Eye (tissue), 1 donor: ENCODE measurements at places on chromosomes 3 and 15.

GRCh38 chr3:64187065-64187959 is 38.0 kb downstream of the PRICKLE2 start:
- DNase-seq = peak; percentile 85

- DNase-seq = no peak
Observed at GRCh38 chr15:84033793-84034553, 201.6 kb upstream of the GOLGA6L4 start.

DNA sequence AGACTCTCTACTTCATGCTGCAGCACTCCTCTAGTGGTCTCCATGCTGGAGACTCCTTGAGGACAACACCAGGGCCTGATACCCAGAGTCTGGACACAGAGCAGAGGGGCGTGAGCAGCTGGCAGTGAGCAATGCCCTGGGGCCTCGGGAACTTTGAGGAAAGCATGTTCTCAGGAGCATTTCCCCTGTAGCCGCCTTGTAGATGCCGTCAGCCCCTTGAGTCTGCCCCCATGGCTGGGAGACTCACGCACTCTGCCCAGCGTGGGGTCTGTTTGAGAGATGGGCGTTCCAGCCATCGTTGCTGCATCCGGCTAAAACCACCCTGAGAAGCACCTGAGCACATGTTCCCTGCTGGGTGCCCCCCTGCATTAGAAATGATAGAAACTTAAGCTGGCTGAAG is 56.8 kb downstream of the PLXNA1 start:
- DNase-seq = no peak

DNA sequence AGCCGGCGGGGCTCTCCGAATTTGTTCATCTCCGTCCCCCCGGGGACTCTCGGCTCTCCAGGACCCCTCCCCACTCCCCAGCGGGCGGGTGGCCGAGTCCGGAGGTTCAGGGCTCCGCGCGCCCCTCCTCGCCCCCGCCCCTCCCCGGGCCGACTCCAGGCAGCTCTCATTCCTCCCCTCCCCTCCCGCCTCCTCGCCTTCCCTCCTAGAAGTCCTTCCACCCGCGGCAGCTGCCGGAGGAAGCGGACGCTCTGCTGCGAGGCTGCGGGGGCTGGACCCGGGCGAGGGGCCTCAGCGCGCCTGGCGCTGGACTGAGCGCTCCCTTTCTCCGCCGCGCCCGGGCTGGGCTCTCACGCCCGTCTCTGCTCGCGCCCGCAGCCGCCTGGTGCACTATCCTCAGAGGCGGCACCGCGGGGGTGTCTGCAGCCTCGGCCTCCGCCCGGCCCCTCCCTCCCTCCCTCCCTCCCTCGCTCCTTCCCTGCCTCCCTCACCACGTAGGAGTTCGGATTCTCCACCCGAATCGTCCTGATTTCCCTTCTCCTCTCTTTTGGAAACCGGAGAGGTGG is at the start of gene ROBO2:
TSS of gene ROBO2 (plus strand) at position 494 of the 566 bp plus-strand sequence. CDS start 687 bp downstream, outside the sequence.
- DNase-seq = no peak

DNA sequence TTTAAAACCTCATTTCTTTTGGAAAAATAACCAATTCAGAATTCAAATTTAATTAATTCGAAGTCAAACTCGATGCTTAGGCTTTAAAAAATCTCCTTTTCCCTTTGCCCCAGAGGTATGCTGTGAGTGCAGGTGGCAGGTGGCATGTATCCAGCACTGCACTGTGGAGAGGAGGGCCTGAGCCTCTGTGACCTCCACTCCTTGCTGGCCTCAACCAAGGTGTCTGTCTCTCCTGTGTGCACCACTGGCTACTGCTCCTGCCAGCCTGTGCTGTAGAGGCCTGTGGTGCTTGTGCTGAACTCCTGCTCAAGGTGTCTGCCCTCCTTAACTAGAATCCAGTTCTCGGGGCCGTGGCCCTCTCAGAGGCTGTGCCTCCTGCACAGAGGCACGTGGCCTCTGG is 56.2 kb upstream of the NEDD4 start:
- DNase-seq = no peak

- no peak for DNase-seq
Observed at GRCh38 chr3:109059264-109059663, 58.7 kb downstream of the MORC1 start.

- peak; percentile 18 for DNase-seq
Observed at GRCh38 chr3:23747841-23748240, 57.9 kb upstream of the UBE2E1 start.

DNA sequence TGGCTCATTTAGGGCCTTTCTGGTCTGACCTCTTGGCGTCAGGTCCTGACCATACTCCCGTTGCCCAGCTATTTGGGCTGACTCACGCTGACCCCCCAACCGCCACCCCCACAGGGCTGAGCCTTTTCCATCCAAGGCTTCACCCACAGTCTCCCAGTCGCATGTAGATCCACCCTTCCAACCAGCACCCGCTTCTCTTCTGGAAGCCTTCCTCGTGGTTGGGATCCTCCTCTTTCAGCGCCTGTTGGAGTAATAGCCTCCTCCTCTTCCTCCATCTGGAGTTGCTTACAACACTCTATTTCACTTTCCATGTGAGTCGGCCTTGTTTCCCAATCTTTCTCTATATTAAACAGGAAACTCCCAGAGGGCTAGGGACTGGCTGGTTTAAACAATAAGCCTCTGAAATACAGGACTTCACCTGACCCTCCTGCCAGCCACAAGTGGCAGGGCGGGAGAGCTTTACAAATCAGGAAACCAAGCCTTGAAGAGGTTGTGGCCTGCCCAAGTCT is 2.1 kb upstream of the ALAS1 start:
- no peak for DNase-seq

- DNase-seq = no peak
Observed at GRCh38 chr15:51842852-51843737, 13.6 kb downstream of the TMOD3 start.

- DNase-seq = peak; percentile 96
Observed at GRCh38 chr3:184314363-184314699, at the start of gene EIF4G1. Gene EIF4G1 (plus strand): TSS chr3:184314606. CDS start chr3:184315797, 1,191 bp downstream.

- DNase-seq = no peak
Observed at GRCh38 chr3:71491154-71491752, 92.3 kb downstream of the FOXP1 start.

GRCh38 chr3:31086148-31086547 is 191.7 kb upstream of the GADL1 start:
- DNase-seq = no peak

- no peak for DNase-seq
Observed at GRCh38 chr3:136937851-136938250, 19.9 kb upstream of the IL20RB start.

- no peak for DNase-seq
Observed at GRCh38 chr3:177835008-177835407, 637.7 kb upstream of the TBL1XR1 start.

- no peak for DNase-seq
Observed at GRCh38 chr15:40266828-40267304, 16.0 kb downstream of the ANKRD63 start.

GRCh38 chr15:39937696-39938095 is 3.8 kb downstream of the EIF2AK4 start:
- no peak for DNase-seq

- DNase-seq = no peak
Observed at GRCh38 chr3:107661447-107662123, 138.8 kb downstream of the BBX start.

GRCh38 chr3:27861046-27862036 is 139.2 kb upstream of the EOMES start:
- no peak for DNase-seq

DNA sequence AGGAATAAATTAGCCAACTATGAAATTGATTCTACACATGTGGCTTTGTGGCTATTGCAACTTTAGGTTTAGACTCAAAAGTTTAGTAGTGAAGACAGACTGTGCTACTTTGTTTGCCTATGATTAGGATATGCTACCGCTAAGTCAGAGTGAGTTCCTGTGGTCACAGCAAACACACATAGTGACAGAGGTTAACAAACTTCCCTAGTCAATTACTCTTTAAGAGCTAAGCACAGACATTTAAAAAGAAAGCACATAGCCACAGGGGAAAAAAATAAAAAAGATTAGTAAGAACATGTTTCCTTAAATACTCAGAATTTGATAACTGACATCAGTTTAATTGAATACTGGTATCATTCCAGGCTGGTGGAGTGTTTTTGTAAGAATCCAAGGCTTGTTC is 207.1 kb downstream of the GBE1 start:
- peak; percentile 3 for DNase-seq

DNA sequence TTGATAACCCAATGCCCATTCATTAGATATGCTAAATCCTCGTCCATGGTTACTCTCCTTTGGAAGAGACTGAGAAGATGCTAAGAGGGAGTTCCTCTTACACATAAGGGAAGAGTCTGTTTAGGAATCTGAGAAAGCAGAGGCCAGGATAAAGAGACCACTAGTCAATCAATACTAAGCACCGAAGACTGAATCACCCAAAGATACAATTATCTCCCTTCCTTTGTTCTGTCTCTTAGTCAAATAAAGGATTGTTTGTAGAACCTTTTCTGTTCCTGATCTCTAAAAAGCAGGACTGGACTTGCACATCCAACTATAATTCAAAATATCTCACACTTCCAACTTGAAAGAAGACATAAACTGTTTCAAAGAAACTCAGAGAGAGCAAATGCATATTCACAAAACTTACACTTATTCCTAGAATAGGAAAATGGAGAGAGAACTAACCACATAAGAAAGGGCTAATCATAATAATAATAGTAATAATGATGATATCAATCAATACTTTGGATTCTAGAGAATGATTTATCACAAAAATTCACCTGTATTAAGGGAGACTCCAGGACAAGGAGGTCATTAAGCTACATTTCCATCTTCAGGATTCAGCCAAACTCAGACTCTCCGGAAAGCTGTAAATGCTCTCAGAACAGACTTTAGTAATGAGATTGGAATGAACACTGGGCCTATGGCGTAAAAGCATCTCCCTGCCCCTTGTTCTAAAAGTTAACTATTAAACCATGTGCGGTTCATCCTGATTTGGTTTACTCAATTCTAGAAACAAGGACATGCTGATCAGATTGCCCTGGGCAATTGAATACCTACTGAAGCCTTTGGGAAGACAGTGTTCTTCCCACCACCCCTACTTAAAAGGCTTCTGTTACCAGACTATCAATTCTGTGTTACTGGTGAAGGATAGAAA is 401.5 kb downstream of the ZBTB20 start:
- DNase-seq = no peak

- no peak for DNase-seq
Observed at GRCh38 chr3:113118336-113118735, 93.0 kb upstream of the BOC start.

- no peak for DNase-seq
Observed at GRCh38 chr3:72580246-72580756, 267.9 kb downstream of the SHQ1 start.

GRCh38 chr3:127152684-127153505 is 40.0 kb upstream of the PRR23E start:
- no peak for DNase-seq

DNA sequence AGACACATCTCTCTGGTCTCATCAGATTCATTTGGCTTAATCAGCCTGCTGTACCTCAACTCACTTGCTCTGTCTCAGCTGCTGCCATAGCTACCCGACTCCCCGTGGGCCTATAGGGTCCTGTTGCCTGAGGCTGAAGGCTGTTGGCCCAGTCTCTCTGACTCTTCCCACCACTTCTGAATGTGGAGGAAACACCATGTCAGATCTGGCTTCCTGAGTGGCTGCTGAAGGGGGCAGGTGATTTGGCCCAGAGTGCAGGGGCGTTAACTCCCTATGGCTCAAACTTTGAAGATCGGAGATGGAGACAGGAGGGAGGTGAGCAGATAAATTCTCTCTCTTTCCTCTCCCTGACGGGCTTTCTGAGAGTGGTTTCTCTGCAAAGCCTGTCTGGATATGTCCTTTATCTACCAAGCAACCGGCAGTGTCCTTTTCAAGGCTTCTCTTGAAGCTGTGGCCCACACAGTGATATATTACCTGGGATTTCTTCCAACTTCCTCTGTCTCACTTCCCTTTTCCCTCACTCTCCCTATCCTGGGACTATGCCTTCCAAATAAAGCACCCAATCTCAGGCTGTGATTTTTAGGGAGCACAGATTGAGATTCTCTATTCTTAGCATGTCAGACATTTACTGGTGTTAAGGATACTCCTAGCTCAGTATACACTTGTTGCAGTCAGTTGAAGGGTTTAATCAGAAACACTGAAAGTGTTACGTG is 334.9 kb upstream of the TBC1D5 start:
- DNase-seq = no peak

DNA sequence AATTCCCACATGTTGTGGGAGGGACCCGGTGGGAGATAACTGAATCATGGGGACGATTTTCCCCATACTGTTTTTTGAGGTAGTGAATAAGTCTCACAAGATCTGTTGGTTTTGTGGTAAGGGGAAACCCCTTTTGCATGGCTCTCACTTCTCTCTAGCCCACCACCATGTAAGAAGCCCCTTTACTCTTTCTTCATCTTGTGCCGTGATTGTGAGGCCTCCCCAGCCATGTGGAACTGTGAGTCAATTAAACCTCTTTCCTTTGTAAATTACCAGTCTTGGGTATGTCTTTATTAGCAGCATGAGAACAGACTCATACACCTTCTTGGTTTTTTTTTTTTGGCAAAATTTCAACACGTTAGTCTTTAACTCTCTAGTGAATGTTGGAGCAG is 18.1 kb downstream of the ARL8B start:
- no peak for DNase-seq

GRCh38 chr3:63231643-63232042 is 46.5 kb upstream of the SYNPR start:
- DNase-seq = no peak

- DNase-seq = no peak
Observed at GRCh38 chr3:53604232-53604631, 109.8 kb downstream of the CACNA1D start.

- no peak for DNase-seq
Observed at GRCh38 chr3:169266351-169266750, 397.2 kb downstream of the MECOM start.

- DNase-seq = no peak
Observed at GRCh38 chr15:101481381-101481705, 8.2 kb downstream of the PCSK6 start.

DNA sequence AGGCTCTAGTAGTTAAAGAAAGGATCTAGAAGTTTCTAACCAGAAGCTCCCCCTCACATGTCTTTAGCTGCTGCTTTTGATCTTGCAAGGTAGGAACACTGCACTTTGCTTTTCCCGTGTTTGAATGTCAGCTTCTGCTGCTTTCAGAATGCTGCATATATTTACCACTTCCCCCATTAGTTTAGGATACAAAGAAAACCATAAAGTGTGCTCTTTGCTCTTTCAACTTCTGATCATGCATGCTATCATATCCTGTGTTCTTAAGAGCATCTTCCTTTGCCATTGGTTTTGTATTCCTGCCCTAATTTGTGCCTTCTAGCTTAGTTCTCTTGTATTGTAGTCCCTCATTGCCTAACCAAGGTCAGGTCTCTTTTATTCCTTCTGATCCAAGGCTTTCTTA is 43.3 kb downstream of the ZNF609 start:
- DNase-seq = no peak

DNA sequence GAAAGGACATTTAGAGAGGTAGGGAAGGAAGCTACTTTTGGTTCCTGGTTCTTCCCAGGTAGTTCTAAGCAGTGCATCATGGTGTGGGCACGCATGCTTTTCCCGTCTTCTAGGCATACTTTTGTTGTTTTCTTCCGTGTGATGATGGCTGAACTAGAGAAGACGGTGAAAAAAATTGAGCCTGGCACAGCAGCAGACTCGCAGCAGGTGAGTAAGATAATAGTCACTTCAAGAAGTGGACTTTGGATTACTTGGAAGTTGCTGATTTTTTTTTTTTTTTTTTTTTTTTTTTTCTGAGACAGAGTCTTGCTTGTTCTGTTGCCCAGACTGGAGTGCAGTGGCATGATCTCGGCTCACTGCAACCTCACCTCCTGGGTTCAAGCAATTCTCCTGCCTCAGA is 17.9 kb downstream of the FANCD2OS start:
- DNase-seq = no peak
